ENCODE measurements at places on chromosomes 13 and 19.

DNA sequence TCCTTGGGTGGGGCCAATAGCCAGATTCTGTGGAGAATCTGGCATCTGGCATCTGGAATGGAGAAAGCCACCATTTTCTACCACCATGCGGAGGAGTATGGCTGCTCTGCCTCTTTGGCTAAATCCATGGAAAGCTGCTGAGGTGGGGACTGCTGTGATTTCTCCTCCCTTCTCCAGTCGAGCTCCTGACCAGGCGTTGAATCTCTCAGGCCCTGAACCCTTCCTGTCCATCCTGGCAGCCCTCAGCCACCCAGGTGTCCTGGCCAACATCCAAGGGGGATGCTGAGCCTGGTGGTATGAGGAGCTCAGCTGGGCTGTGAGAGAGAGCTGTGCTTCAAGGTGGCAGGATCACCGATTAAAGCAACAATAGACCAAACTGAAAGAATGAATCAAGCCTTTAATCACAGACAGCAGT is 17.4 kb upstream of the SIGLEC6 start:
- peaks cover 2% of the 10 kb centered on the region for H3K36me3 ChIP-seq
- peak overlapping the region; percentile 81 for H3K4me3 ChIP-seq
- peaks cover 81% of the 10 kb centered on the region for H3K4me1 ChIP-seq
- peaks cover 4% of the 10 kb centered on the region for H3K27me3 ChIP-seq

GRCh38 chr13:110129539-110130186 is 177.3 kb downstream of the COL4A1 start:
- H3K36me3 ChIP-seq, result no peaks in the 10 kb centered on the region
- H3K27ac ChIP-seq, result no peak overlapping the region
- peaks cover 25% of the 10 kb centered on the region for H3K27me3 ChIP-seq
- no peak overlapping the region for H3K4me3 ChIP-seq
- H3K4me1 ChIP-seq, result peaks cover 2% of the 10 kb centered on the region

DNA sequence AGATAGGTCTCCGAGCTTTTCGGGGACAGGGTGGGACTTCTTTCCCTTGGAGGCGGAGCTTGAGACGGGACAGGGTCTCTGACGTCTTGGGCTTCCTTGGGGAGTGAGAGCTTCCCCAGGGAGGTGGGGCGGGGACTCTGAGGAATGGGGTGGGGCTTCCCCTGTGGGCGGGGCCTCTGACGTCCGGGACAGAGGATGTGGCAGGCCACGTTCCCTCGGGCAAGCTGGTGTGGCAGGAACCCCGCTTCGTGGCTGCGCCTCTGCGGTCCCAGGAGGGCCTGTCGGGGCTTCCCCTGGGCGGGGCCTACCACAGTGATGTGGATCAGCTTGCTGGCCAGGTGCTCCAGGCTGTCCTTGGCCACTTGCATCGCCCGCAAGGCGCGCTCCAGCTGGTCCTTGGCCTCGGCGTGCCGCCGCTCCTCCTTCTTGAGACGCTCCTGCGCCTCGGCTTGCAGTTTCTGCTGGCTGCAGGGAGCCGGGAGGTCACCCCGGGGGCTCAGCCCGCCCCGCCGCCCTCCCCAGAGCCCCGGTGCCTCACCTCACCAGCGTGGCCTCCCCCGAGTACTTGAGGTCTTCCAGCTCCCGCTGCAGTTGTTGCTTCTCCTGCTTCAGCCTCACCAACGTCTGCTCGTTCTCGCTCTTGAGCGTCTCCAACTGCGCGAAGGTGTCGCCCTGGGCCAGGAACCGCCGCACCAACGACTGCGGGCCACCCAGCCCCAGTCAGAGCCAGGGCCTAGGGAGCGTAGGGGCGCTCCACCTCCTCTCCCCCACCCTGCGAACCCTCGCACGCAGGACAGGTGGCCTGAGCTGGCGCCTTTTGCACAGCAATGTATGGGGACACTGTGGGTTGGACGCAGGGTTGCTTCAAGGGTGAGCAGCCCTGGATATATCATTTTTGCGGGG is 3.3 kb upstream of the RGL3 start:
- H3K4me1 ChIP-seq, result peaks cover 54% of the 10 kb centered on the region
- peak overlapping the region; percentile 88 for H3K27ac ChIP-seq
- peaks cover 41% of the 10 kb centered on the region for H3K27me3 ChIP-seq
- H3K36me3 ChIP-seq, result no peaks in the 10 kb centered on the region
- DNase-seq, result peak; percentile 95

GRCh38 chr13:112626124-112626523 is 38.2 kb upstream of the TUBGCP3 start:
- no peak overlapping the region for H3K4me3 ChIP-seq
- peaks cover 10% of the 10 kb centered on the region for H3K4me1 ChIP-seq
- H3K27ac ChIP-seq, result no peak overlapping the region
- DNase-seq, result no peak
- peaks cover 20% of the 10 kb centered on the region for H3K27me3 ChIP-seq

GRCh38 chr19:17726964-17727773 is 7.9 kb downstream of the MAP1S start:
- DNase-seq, result no peak
- H3K4me1 ChIP-seq, result peaks cover 13% of the 10 kb centered on the region
- H3K36me3 ChIP-seq, result peaks cover 52% of the 10 kb centered on the region
- H3K27ac ChIP-seq, result no peak overlapping the region
- no peak overlapping the region for H3K4me3 ChIP-seq

GRCh38 chr13:86710013-86710412 is 910.8 kb upstream of the SLITRK6 start:
- H3K27me3 ChIP-seq, result no peaks in the 10 kb centered on the region
- no peak overlapping the region for H3K4me3 ChIP-seq
- H3K27ac ChIP-seq, result no peak overlapping the region
- no peak for DNase-seq
- no peaks in the 10 kb centered on the region for H3K4me1 ChIP-seq

DNA sequence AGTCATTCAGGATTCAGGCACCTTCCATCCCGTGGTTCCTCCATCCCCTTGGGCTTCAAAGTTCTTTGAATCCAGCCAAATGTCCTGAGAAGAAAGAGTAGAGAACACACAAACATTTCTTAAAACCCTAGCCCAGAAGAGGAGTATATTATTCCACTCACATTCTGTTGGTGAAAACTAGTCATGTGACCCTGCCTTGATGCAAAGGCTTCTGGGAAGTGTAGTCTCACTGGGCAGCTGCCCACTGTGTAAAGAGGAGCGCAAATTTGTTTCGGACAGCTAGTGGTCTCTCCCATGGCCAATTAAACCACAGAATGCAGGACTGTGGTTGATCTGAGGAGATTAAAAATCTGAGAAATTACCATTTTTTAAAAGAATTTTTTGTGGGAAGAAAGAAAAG is 304.4 kb downstream of the SUCLA2 start:
- no peak overlapping the region for H3K27ac ChIP-seq
- H3K4me3 ChIP-seq, result no peak overlapping the region
- DNase-seq, result no peak
- H3K36me3 ChIP-seq, result no peaks in the 10 kb centered on the region
- peaks cover 8% of the 10 kb centered on the region for H3K27me3 ChIP-seq

DNA sequence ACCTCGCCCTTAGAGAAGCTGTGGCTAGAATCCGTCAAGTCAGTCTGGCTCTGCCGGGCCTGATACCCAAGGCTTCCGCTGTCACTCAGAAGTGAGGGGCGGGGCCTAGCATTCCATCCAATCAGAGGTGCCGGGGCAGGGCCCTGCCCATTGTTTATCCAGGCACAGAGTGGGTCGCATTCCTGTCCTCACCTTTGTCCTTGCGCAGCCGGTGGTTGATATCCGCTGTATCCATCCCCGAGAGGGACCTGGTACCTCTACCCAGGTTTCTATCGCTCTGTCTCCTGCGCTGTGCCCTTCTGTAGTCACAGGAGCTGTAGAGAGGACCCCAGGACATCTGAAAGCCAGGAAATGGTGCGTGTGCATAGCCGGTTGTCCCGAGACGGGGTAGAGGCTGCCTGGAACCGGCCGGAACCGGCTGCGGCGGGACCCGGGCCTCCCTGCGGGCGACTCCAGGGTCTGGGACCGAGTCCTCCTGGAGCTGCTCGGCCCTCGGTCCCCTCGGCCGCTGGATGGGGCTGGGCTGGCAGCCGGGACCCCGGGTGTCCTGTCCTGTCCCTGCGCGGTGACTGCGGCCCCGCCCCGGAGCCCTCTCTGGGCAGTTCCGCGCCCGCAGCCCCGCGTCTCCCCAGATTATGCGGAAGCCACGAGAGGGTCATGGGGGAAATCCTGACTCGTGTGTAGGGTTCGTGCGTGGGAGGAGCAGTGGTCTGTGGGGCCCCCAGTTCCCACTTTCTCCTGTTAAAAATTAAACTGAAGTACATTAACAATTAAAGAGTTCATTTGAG is at the start of gene ZNF763:
Gene ZNF763 (plus strand): TSS at position 183 of the 788 bp plus-strand sequence. CDS start 169 bp downstream, at position 352.
- H3K27me3 ChIP-seq, result no peaks in the 10 kb centered on the region
- peaks cover 6% of the 10 kb centered on the region for H3K36me3 ChIP-seq
- H3K4me3 ChIP-seq, result peak within 1 kb of the TSS; percentile 94
- DNase-seq, result peak; percentile 87
- H3K27ac ChIP-seq, result peak within 1 kb of the TSS; percentile 95

DNA sequence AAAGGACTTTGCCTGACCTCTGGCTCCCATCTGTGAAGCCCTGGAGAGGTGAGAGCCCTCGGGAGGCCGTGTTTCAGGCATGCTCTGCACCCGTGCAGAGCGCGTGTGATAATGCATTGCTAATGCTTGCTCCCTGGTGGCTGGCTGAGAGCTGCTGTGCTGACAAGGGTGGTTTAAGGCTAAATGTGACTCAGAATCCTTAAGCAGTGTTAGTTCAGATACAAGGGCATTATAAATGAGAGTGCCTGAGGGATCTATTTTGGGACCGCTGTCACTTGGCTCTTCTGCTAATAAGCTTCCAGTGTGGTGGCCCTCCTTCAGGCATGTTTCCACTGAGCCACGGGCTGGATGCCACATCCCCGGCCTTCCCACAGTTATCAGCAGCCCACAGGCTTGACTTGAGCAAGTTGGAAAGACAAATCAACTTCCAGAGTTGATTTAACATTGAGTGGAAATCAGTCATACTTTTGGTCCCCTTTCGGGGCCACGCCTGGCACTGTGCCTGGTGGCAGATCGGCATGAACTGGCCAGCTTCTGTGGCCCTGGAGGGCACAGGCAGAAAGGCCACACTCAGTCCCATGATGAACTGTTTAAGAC is 17.0 kb downstream of the ALOX5AP start:
- no peak for DNase-seq
- H3K36me3 ChIP-seq, result peaks cover 36% of the 10 kb centered on the region
- H3K4me1 ChIP-seq, result peaks cover 1% of the 10 kb centered on the region
- no peak overlapping the region for H3K4me3 ChIP-seq
- H3K27me3 ChIP-seq, result no peaks in the 10 kb centered on the region
- H3K27ac ChIP-seq, result peak overlapping the region; percentile 9

- H3K27me3 ChIP-seq, result peaks cover 3% of the 10 kb centered on the region
- H3K27ac ChIP-seq, result no peak overlapping the region
- H3K4me3 ChIP-seq, result no peak overlapping the region
Measured at GRCh38 chr13:19927117-19927748, 31.3 kb upstream of the ZMYM2 start.

GRCh38 chr19:50686310-50687032 is 33.1 kb downstream of the SHANK1 start:
- no peak overlapping the region for H3K27ac ChIP-seq
- no peak overlapping the region for H3K4me3 ChIP-seq
- H3K27me3 ChIP-seq, result peaks cover 43% of the 10 kb centered on the region
- no peaks in the 10 kb centered on the region for H3K36me3 ChIP-seq

DNA sequence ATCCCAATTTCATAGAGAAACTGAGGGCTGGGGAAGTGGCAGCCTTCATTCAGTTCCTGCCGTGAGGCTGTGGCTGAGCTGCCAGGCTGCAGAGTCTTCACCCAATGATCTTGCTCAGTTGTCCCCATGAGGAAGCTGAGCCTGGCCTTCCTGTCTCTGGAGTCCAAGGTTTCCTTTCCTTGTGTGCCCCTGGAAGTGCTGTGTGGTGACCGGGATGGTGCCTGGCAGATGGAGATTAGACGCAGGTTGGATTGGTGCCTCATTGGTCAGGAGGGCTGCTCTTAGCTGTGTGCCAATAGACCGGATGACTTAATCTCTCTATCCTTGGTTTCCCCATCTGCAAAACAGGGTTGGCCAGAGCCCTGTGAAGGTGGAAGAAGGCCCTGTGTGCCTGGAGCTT is 24.6 kb downstream of the DNM2 start:
- peaks cover 33% of the 10 kb centered on the region for H3K4me1 ChIP-seq
- H3K4me3 ChIP-seq, result no peak overlapping the region
- peak overlapping the region; percentile 56 for H3K27ac ChIP-seq
- H3K27me3 ChIP-seq, result no peaks in the 10 kb centered on the region

DNA sequence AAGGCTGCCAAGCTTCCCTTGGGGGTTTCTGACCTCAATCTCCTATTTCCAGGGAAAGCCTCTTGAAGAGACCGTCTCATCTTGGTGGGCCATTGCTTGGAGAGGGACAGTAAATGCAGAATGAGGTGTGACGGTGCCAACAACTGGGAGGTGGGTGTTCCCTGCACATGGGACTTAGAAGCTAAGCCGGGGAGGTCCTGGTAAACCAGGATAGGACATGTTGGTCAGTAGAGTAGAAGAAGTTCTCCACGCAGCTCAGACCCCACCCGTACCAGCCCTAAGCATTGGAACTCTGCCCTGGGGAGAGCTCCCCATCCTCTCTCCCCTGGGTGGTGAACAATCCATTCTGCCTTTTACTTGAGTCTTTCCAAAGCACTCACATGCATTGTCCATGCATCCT is 92.0 kb downstream of the SOX1 start:
- H3K27ac ChIP-seq, result no peak overlapping the region
- H3K4me1 ChIP-seq, result no peaks in the 10 kb centered on the region

DNA sequence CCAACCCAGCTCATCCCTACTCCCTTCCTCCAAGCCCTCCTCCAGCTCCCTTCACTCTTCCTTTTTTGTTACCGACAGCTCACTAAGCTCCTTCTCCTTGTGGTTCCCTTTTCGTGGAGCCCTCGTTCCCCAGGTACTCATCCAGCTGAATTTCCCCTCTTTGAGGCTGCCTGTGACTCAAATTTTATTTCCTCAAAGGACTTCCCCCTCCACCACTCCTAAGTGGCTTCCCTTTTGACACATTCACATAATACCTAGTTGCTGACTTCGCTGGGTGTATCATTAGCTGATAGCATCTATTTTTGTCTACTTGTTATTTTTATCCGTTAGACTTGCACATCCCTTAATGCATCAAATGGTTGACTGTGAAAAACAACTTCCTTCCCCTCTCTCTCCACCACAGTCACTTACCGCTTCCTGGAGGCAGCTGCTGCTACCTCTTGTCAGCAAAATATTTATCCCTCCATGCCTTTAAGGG is 14.5 kb downstream of the FFAR2 start:
- peak; percentile 66 for DNase-seq
- H3K27me3 ChIP-seq, result no peaks in the 10 kb centered on the region
- peaks cover 67% of the 10 kb centered on the region for H3K4me1 ChIP-seq
- H3K4me3 ChIP-seq, result peak overlapping the region; percentile 46

DNA sequence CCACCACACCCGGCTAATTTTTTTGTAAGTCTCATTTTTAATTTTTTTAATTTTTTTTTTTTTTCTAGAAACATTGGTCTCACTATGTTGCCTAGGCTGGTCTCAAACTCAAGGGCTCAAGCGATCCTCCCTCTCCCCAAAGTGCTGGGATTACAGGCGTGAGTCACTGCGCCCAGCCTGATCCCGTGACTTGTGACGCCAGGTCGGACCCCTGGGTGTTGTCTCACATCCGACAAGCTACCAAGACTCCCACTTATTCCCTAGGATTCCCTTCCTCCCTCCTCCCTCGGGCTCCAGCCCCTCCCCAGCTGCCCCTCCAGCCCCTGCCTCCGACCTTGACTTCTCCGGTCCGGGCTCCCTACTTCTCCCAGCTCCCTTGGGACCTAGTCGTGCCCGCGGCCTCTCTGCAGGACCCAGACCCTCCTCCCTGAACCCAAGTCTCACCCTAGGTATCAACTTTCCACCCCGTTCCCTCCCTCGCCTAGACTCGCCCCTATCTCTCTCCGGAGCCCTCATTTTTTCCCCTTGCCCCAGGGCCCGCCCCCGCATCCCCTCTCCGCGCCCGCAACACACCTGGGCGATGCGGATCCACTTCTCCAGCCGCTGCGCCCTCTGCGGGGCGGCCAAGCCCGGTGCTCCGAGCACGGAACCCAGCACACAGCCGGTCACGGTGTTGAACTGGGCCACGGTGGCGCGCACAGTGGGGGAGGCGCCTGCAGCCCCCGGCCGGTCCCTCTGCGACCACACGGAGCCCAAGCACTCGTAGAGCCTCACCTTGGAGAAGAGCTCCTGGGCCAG is 13.1 kb downstream of the RGL3 start:
- H3K27ac ChIP-seq, result no peak overlapping the region
- H3K36me3 ChIP-seq, result no peaks in the 10 kb centered on the region
- peaks cover 5% of the 10 kb centered on the region for H3K4me1 ChIP-seq
